Fibroblast of the aortic adventitia (primary cell): ENCODE measurements at places on chromosomes 16 and 17.

DNA sequence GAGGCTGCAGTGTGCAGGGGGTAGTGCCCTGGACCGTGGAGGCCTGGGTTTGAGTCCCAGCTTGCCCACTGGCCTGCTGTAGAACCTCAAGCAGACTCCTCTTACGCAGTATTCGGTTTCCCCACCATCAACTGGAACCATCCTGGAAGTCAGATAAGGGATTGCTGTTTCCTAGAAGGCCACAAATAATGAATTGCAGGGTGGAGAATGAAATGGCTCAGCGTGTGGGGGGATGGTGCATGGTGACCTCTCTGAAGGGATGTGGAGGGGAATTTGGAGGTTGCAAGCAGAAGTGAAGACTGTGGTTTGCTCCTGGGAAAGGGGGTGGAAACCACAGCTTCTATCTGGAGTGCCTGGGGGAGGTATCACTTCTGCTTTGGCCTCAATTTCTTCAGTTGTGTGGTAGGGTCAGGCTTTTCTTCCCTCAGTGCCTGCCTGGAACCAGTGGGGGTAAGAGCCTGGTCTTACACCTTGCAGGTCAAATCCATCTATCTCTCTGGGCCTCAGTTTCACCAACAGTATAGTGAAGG is 1.7 kb downstream of the ADGRG5 start:
- no peak for DNase-seq

- no peak for DNase-seq
Observed at GRCh38 chr17:67982034-67982640, 14.1 kb downstream of the C17orf58 start.

DNA sequence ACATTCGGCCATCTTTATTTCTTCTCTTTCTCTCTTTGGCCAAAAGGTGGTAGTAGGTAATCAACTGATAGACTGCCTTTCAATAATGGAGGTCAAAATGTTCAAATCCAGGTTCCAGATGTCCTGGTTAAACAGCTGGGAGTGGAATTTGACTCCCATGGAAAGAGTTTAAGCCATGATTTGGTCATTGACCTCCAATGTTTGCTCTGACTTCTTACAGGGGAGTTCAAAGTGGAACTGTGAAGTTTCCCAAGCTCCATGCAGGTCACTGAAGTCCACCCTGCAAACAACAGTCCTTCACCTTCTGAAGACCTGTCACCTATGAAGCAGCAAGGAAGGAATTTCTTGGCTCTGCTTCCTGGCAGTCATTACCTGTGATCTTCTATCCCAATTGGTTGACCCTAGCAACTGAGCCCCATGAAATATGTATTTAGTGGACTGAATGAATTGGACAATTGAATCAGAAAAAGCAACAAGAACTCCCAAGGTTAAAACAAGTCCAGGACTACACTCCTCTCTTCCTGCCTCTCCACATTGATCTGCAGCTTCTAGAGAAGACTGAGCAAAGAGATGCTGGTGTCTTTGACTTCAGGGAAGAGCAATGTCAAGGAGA is 28.0 kb upstream of the SOX9 start:
- DNase-seq, result no peak

- no peak for DNase-seq
Observed at GRCh38 chr16:1102921-1103635, 7.0 kb upstream of the C1QTNF8 start.

DNA sequence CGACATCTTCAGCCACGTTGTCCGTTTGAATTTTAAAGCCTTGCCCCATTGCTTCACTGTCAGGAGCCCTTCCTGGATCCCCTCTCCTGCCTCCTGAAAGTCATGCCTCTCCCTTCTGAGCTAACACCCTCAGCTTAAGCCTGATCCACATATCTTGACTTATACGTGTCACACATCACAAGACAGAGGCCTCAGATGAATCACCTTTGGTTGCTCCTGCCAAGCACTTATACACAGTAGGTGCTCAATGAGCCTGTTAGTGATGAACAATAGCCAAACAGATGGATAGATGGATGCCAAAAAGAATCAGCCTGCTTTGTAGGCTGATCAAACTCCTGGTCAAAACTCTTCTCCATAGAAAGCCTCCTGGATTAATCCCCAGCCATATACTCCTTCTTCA is 31.8 kb downstream of the PITPNM3 start:
- no peak for DNase-seq

- peak; percentile 51 for DNase-seq
Observed at GRCh38 chr16:55701442-55702319, 45.9 kb downstream of the SLC6A2 start.

DNA sequence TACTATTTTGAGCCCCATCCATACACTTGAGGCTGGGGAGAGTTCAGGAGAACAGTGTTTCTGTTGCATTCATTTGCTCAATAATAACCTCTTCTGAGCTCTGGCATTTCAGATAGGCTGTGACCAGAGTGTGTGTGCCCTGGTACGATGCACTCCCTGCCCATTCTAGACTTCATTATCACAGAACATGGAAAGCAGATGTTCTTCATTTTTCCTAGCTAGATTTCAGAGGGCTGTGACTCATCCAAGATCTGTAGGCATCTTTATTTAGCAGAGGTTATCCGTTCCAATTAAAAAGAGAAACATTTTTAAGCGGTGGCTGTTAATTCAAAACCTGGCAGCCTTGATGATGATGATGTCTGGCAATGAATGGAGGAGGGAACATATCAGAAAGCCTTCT is 228.8 kb upstream of the EEF2KMT start:
- no peak for DNase-seq

DNA sequence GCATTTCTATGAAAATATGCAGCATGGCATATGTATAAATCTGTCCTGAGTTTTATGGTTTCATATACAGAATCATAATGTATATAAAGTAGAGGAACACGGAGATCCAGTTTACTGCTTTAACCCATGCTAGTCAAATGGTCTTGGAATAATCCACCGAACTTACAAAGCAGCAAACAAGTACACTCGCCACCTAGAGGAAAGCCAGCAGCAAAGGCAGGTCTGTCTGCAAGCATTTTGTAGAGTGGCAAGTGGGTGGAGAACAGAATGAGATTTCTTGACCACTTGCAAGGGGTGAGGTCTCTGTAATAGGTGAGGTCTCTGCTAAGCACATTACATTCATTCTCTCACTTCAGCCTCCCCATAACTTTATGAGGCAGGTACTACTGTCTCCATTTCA is 308.3 kb downstream of the CA10 start:
- no peak for DNase-seq

DNA sequence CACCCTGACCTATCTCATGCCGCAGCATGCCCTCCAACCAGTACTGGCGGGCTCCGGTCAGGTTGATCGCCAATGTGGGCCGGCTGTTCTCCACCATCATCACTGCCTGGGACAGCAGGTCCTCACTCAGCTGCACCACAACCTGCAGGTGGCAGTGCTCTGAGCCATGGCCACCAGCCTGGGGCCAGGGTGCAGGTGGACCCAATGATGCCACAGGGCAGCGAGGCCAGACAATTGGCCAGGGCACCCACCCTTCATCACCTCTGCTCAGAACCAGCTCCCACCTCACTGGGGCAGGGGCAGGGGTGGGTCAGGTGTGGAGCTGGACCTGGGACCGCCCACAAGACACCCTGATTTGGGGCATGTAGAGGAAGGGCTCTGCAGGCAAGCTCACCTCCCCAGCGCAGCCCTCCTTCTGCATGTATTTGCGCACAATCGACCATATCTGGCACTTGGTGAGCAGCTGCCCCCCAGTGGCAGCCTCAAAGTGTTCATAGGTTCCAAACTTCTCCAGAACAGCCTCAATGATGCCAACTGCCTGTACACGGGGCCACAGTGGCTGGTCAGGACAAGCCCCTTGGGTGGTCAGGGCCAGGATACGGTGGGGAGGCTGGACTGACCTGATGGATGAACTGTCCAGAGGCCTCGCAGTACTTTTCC is 4.2 kb downstream of the MATCAP1 start:
- no peak for DNase-seq

- no peak for DNase-seq
Observed at GRCh38 chr17:28112181-28112580, 69.7 kb downstream of the NLK start.

GRCh38 chr17:18159551-18160120 is 24.0 kb upstream of the ALKBH5 start:
- DNase-seq, result no peak

GRCh38 chr16:24409045-24409444 is 130.3 kb upstream of the RBBP6 start:
- DNase-seq, result no peak

- no peak for DNase-seq
Observed at GRCh38 chr16:16191493-16192167, 31.7 kb downstream of the ABCC6 start.

DNA sequence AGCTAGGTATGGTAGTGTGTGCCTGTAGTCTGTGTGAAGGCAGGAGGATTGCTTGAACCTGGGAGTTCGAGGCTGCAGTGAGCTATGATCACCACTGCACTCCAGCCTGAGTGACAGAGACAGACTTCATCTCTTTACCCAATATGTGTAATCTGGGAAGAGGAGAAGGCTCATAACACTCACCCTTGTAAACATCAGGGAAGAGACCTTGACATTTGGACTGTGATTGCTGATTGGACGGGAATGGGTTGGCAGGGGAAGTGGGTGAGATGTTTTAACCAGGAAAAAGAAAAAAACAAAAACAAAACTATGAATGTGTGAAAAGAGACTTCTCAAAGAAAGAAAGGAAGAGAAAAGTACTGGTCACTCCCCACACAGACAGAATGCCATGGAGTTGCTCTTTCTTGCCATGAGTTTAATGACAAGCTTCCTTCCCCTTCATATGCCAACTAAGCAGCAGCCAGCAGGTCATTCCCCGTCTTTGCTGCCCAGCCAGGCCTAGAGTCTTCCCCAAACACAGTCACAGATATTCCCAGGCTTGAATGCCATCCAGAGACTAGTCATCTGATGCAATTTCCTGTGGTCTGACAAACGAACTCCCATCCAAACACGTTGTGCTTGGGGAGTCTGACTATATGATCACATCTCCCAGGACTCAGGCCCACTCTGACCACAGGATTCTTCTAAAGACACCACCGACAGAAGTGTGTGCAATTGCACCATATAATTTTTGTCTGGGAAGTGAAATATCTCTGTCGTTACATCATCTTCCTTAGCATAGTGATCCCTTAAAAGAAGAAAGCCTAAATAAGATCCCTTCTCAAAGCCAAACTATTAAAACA is 3.6 kb upstream of the XAF1 start:
- DNase-seq, result peak; percentile 100
